ENCODE measurements at places on chromosomes 7 and 10. TPM values are rescaled to one million over a fixed set of nuclear protein-coding genes. Genes with fewer than 3 reads are reported as not detected.

The TRPV5 gene
- not detected for total RNA-seq

The C10orf143 gene
- 12.0 TPM for total RNA-seq

The ENTPD7 gene
- total RNA-seq, result 3.9 TPM

The SUN1 gene
- total RNA-seq, result 77.9 TPM

The STX1A gene
- total RNA-seq, result 28.6 TPM

The CD36 gene
- total RNA-seq, result 0.21 TPM

The SCIN gene
- total RNA-seq, result 0.10 TPM

The SFTPA1 gene
- not detected for total RNA-seq

The METTL2B gene
- total RNA-seq, result 35.9 TPM

The SUGCT gene
- 1.5 TPM for total RNA-seq

The ZNF800 gene
- 52.1 TPM for total RNA-seq

The SORCS1 gene
- not detected for total RNA-seq

The TAS2R41 gene
- not detected for total RNA-seq

The CYCS gene
- total RNA-seq, result 147 TPM

The ATOH7 gene
- total RNA-seq, result not detected

The POP7 gene
- total RNA-seq, result 33.3 TPM

The CYP26C1 gene
- total RNA-seq, result 0.05 TPM

The GLI3 gene
- 0.29 TPM for total RNA-seq

The NXPH1 gene
- total RNA-seq, result not detected

The INPP5F gene
- total RNA-seq, result 12.9 TPM

The PRKG1 gene
- not detected for total RNA-seq

The NEUROG3 gene
- 0.39 TPM for total RNA-seq

The PDZD7 gene
- 0.12 TPM for total RNA-seq

The RRP12 gene
- total RNA-seq, result 27.8 TPM

The FBXL15 gene
- total RNA-seq, result 15.3 TPM

The ASAH2 gene
- total RNA-seq, result 0.60 TPM
